PC-3 (cell line): ENCODE measurements at places on chromosomes 2 and 18.

GRCh38 chr2:190877436-190877835, 3.2 kb upstream of the GLS start:
- no peak for DNase-seq

DNA sequence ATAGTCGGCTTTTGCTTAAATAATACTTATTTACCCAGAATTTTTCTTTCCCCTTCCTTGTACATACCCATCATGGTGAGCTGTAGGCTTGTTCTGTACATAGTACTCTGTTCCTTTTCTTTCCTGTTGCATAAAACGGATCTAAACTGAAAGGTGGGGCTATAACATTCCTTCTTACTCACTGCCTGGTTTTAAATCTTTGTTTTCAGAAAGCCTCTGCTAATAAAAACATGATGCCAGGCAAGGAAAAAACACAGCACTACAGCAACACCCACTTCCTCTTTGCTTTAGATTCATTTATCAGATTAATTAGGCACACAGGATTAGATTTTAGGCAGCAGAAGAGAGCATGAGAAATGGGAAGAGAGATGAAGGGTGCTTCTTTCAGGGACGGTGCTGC, 19.6 kb upstream of the STON1 start:
- peak; percentile 57 for DNase-seq

GRCh38 chr2:232142049-232142448, 180.5 kb downstream of the DIS3L2 start:
- peak; percentile 43 for DNase-seq

DNA sequence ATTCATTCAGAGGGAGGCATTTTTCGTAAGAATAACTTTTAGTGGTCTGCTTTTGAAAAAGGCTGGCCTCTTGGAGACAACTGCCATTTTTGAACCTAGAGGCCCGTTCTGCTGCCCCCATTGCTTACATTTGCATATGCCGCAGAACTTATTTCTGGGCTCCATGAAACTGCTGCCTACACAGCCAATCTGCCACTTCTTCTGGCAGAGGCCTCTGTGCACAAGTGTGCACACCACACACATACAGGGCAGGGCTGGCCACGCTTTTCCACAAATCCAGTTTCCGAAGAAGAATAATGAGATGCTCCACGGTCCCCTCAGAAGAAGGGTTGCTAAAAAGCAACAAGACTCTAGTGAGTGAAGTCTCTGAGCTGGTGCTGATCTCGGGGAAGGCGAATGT, 56.2 kb downstream of the TMEM200C start:
- no peak for DNase-seq

DNA sequence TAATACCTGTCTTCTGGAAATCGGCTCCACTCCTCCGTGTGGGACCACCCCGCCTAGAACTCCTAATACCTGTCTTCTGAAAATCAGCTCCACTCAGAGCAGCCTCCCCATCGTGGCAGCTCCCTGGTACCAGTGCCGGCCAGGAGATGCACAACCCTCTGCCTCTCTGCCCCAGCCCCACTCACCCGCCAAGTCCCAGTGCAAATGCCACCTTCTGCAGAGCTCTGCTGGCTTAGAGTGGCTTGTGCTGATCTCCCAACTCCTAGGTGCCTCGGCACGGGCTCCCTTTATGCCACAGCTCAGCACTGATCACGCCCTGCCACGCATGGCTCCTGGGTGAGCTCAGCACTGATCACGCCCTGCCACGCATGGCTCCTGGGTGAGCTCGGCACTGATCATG, 258.5 kb downstream of the HDAC4 start:
- DNase-seq: no peak

DNA sequence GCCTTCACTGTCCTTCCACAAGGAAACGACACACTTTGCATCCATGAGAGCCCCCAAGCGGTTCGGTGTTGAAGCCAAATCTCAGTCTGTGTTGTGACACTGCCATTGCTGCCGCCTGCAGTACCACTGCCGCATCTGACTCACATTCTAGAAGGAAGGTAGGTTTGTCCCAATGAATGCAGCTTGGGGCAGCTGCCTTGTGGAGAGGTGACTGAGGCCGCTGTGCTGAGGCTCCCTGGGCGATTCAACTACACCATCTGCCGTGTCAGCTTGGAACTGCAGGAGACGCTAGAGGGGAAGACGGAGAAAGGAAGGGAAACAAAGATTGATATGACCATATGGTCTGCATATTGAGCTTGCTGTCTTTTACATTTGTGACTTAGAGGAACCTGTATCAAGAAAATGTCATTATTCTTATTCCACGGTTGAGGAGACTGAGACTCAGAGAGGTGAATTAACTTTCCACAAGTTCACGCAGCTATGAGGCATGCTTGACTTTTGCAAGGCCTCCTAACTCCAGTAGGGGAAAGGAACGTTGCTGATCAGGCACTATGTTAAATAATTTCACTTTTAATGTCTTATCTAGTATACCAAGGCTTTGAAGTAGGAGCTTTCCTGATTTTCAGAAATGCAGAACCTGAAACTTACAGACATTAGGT, 43.5 kb upstream of the LMAN1 start:
- peak; percentile 93 for DNase-seq

GRCh38 chr2:165440367-165440766, 29.1 kb upstream of the CSRNP3 start:
- DNase-seq: no peak

GRCh38 chr18:76232779-76233178, 262.3 kb downstream of the ZNF516 start:
- no peak for DNase-seq

- peak; percentile 46 for DNase-seq
Observed at GRCh38 chr18:60372596-60372995, at the start of gene MC4R. MC4R (minus strand) TSS chr18:60372775; CDS start chr18:60372349, 426 bp downstream.

GRCh38 chr2:182915369-182916326, 49.2 kb upstream of the FRZB start:
- DNase-seq: peak; percentile 79

GRCh38 chr2:128513961-128514283, 195.3 kb upstream of the HS6ST1 start:
- DNase-seq: no peak

DNA sequence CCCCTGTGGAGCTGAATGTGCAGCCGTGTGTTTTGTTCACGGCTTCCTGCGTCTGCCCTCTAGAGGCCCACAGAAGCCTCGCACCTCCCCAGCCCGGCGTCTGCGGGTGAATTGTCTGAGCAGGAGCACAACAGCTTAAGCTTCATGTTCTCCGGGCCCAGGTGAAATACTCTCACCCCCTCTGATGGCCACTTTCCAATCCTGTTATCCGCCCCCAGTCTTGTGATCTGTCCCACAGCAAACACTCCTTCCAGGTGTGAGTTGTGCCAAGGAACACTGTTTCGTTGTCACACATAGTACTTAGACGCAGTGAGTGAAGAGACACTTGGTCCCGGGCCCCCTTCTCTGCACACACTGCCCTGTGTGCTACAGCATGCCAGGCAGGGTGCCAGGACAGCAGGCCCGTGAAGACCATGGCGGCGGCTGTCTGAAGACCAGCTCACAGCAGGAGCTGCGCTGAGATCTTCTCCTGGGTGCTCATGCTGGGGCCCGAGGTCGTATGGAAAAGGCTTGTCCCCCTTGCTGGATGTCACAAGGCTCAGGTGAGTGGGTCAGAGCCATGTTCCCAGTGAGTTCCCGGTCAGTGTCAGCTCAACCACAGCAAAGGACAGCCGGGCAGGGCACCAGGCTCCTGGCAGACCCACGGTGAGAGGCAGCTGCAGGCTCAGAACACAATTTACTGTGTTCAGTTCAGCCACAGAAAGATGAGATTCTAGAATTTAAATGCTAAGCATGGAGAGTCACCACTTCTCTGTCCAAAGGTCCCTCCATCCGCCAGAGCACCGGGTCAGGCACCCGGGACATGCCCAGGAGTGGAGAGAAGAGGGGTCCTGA, 6.8 kb upstream of the PXDN start:
- DNase-seq: peak; percentile 86

DNA sequence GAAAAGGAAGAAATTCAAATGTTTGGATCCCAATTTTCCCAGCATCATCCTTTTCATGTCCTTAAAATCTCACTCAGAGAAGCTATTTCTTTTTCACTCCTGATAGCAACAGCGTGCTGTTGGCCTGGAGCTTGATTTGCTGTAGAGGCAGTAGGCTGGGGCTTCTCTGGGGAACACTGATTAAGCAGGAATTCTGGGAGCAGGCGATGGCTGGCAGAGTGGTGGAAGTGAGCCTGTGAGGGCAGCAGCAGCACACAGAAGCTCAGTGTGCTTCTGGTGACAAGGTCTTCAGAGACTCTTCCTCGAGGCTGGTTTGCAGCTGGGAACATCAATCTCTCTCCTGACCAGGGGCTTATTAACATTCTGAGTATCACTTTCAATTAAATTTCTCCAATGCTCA, 284.6 kb downstream of the DPP10 start:
- no peak for DNase-seq

DNA sequence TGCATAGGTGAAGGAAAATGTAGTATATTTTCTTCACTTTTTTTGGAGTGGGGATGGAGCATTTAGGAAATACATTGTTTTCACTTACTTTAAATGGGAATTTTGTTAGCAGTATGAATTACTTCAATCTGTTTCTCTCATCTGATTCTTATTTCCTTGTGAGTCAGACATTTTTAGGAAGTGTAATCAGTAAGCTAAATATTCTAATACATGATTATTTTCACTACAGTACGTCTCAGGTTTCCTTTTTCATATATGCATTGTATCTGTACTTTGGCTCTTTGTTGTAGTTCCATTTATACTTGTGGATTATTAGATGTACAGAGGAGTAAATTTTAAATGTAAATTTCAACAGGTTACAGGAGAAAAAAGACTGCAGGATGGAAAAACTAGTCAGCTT, 27.9 kb downstream of the GPD2 start:
- DNase-seq: peak; percentile 37

DNA sequence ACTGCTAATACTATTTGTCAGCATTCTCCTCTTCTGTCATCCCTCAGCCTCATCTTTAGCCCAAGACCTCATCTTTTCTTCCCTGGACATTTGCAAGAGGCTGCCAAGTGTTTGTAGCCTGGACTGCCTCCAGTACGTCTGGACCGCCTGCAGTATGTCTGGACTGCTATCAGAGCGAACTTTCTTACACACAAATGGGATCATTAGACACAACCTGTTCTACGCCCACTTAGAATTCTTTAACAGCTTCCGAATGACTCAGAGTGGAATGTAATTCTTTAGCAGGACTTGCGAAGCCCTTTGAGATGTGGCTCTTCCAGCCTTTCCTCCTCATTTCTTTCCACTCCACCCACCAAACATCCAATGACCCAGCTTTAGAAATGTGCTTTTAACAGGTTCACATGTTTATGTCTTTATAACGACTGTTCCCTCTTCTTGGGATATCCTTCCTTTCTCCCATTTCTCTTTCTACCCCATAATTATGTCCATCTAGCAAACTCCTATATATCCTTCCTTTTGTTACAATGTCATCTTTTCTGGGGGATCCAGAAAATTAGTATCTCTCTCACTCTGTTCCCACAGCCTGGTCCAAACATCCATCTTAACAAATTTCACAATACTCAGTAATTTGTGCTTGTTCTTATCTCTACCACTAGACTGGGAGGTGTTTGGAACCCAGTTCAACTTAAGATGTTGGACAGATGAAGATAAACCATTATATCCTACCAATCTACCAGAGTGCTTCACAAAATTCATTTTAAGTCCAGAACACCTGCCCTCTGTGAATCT, 171.3 kb upstream of the PGAP1 start:
- no peak for DNase-seq

- peak; percentile 80 for DNase-seq
Observed at GRCh38 chr2:235666213-235666781, 172.5 kb downstream of the AGAP1 start.

GRCh38 chr18:60090170-60090569, 190.4 kb downstream of the PMAIP1 start:
- peak; percentile 11 for DNase-seq

GRCh38 chr18:24786027-24786426, 325.6 kb downstream of the HRH4 start:
- no peak for DNase-seq

- DNase-seq: no peak
Observed at GRCh38 chr2:114063346-114063745, 173.5 kb downstream of the ACTR3 start.

DNA sequence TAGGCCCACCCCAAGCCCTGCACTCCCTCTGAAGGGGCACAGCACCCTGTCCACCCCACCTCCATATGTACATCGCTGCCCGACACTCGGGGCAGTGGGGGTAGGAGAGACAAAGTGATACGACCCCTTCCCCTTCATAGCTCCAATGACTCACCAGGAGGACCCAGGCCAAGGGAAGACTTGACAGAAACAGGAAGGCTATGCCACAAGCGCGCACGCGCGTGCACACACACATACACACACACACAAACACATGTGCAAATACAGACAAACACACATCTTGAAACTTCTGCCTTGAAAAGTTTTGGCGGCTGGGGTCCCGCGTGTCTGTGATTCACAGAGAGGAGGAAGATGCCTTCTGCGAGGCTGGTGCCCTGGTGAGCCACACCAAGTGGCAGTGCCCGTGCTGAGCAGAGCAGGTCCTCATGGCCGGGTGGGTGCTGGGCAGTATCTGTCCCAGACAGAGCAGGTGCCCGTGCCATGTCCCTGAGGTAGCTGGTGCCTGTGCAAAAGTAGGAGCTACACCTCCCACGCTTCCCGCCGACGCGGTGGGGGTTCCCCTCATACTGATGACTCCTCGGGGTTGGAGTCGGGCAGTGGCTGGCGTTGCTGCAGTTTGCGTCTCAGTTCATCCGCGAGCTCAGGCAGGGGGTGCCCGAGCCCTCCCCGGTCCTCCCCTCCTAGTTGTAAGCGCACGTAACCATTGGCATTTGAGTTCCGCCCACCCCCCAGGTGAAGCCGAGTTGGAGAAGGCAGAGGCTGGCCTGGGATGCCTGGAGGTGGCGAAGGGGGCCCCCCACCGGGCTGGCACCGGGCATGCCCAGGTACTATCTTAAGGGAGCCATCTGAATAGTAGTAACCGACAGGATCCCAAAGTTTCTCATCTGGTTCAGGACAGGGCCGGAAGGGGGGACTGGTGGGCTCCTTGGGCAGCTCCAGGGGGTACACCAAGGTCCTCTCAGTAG, 2.5 kb upstream of the ANKRD39 start:
- no peak for DNase-seq

DNA sequence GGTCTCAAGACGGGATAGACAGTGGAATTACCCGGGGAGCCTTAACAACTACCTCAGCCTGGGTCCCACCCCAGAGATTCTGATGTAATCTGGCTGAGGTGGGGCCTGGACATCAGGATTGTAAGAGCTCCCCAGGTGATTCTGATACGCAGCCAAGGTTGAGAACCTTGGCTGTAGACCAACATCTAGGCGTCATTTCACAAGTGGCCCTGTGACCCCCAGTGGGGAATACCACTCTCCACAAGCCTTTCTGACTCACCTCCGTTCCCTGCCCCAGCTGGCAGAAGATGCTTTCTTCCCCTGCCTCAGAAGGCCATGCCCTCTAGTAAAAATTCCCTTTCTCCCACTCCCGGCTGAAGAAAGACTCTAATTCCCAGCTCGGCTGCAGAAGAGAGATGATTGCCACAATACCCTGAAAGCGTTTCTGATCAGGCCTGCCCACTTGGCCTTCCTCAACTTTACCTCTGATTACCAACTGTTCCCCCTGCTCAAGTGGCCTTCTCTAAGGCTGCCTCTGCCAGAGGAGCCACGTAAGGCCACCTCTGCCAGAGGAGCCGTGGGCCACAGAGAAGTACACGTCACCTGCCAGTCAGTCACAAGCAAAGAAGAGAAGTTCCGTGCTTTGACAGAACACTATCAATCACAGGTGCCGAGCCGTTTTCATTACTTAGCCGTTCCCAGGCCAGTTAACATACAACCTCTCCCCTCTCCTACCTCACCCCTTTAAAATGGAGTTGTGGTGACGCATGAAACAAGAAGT, 116.8 kb upstream of the PKDCC start:
- peak; percentile 89 for DNase-seq
